ENCODE measurements at places on chromosomes 13 and 19.

GRCh38 chr19:19427944-19428343 is 22.5 kb downstream of the GATAD2A start:
- DNase-seq: no peak

- peak; percentile 0 for DNase-seq
These were observed 2.4 kb downstream of the CD320 start for GRCh38 chr19:8305798-8306197.

DNA sequence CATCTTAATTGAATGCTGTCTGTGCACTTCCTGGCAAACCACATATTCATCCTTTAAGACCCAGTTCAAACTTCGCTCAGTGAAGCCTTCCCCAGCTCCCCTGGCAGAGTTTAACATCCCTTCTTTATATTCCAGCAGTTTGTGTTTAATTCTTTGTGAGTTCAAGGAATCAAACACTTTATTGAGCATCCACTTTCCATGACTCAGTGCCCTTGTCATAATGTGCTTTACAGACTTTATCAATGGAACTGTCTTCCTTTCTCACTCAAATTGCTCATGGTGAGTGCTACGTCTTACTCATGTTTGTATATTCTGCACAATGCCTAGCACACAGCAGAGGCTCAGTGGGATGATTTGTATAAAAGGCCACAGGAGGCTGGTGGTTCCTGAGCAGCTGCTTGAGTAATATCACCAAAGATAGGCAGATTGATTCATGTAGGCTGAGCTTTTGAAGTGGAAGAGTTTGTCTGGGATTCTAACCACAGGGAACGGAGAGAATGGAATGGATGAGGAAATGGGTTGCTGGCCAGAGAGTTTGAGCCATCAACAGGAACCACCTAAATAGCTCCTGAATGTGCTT is 44.2 kb downstream of the SERTM1 start:
- DNase-seq: no peak

- DNase-seq: peak; percentile 90
These were observed at the start of gene GARRE1 for GRCh38 chr19:34254046-34254697. GARRE1 (plus strand) TSS chr19:34254554; CDS start chr19:34300474, 45,920 bp downstream.

DNA sequence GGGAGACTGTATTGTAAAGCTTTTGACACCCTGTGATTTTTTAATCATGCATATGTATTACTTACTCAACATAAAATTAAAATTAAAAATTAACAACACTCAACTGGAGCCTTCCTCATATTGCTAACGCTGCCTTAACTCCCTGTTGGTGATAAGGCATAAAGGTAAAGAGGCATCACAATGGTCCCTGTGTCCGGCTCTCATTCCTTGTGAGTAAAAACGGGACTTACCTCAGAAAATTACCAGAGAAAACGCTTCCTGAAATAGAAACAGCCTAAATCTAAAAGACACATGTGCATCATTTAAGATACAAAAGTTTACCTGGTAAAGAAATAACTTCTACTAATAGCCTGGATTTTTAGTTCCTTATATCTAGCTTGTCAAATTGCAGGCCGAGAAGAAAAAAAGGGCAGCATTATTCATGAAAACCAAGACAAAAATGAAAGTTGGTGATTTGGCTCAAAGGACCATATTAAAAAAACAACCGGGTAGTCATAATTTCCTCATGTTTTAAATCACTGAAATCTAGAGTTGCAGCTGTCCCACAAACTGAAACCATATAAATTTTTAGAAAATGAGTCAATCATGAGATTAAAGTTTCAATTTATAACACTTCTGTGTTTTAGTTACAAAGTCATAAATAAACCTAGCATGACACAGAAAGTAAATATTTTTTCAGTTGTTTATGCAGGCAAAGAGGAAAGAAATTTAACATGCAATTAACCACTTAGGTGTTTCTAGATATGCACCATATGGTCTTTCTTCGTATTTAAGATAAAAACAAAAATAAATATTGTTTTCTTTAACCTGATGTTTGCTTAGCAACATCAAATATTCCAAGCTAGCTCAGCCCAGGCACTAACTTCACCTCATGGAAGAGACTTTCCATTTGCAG is 94.7 kb downstream of the MIPEP start:
- peak; percentile 81 for DNase-seq

GRCh38 chr19:56347163-56347778 is 32.6 kb upstream of the ZSCAN5A start:
- DNase-seq: no peak

DNA sequence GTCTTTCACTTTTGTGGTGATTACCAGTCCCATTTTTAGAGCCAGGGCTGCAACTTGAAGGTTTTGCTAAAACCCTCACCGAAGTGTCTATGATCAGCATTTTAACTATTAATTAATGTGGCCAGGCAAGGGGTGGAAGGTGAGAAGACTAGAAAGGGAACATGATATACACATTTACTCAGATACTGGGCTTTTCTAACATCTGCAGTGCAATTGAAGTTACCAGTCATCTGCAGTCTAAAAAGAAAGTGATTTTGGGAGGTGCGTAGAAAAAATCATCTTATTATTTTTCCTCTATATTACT is 481 bp downstream of the ALOX5AP start:
- DNase-seq: no peak

All from activated CD4-positive, alpha-beta T cell treated with anti-CD3 and anti-CD28 coated beads, Interleukin-10, Interleukin-2, amounts not matched to agents 100 ng/mL and 50 ng/mL, durations not matched to agents 16 hours and 8 hours (primary cell).